Cardiac muscle cell (in vitro differentiated cells and primary cell): ENCODE measurements at places on chromosomes 7 and 10.

DNA sequence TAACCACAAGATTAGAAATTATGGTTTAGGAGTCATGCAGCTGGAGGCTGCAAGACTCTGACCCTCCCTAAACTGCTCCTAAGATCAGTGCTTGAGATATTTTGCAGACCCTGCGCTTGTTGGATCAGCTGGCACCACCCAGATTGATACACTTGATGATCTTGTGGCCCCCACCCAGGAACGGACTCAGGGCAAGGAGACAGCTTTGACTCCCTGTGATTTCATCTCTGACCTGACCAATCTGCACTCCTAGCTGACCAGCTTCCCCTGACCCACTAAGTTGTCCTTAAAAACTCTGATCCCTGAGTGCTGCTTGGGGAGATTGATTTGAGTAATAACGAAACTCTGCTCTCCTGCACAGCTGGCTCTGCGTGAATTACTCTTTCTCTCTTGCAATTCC is 8.0 kb upstream of the RAB18 start:
- DNase-seq = no peak

- DNase-seq = no peak
These were observed 29.7 kb upstream of the GSDME start for GRCh38 chr7:24786941-24787340.

- DNase-seq = no peak
These were observed 50.6 kb downstream of the PARD3 start for GRCh38 chr10:34764472-34764946.

GRCh38 chr10:97596101-97597082 is 6.9 kb downstream of the C10orf62 start:
- DNase-seq = peak; percentile 92

GRCh38 chr10:112307358-112308124 is 24.3 kb downstream of the TECTB start:
- peak; percentile 74 for DNase-seq
